ENCODE measurements at places on chromosomes 16 and 17.

DNA sequence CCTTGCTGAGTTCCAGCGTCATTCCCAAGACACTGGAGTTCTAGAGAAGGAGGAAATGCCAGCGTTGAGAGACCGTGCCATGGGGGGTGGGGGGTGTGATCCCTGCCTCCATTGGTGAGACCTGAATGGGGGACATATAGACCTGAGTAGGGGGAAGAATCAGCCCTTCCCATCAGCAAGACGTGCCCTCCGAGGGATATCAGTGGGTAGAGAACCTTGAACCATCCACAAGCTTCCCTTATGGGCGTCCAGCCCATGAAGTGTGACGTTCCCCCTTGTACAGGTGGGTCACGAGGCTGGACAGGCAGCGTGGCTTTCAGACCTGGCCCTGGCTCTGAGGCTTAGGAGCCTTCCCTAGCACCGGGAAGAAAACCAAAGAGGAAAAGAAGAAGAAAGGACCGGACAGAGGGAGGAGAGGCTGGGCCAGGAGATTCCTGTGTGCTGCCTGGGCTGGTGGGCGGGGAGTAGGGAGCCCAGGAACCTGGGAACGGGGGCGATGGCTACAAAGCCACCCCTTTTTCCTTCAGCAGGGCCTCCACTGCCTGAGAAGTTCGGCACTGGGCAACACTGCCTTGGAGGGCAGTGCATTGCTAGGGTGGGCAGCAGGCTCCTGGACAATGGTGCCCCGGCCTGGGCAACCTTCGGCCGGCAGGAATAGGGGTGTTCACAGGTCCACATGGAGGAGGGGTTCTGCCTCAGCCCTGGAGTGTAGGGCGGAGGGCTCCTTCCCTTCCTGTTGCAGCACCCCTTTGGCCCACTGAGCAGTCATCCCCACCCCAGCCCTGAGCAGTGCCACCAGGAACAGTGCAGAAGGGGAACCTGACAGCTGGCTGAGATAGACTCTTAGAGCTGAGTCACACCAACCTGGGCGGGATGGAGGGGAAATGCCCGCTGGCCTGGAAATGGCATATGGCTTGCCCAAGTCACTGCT, 7.2 kb downstream of the RAB11FIP4 start:
- DNase-seq: no peak

GRCh38 chr16:87855852-87856715, 13.2 kb downstream of the SLC7A5 start:
- no peak for DNase-seq

- DNase-seq: no peak
Measured at GRCh38 chr16:27720731-27721530, 171.0 kb downstream of the KATNIP start.

DNA sequence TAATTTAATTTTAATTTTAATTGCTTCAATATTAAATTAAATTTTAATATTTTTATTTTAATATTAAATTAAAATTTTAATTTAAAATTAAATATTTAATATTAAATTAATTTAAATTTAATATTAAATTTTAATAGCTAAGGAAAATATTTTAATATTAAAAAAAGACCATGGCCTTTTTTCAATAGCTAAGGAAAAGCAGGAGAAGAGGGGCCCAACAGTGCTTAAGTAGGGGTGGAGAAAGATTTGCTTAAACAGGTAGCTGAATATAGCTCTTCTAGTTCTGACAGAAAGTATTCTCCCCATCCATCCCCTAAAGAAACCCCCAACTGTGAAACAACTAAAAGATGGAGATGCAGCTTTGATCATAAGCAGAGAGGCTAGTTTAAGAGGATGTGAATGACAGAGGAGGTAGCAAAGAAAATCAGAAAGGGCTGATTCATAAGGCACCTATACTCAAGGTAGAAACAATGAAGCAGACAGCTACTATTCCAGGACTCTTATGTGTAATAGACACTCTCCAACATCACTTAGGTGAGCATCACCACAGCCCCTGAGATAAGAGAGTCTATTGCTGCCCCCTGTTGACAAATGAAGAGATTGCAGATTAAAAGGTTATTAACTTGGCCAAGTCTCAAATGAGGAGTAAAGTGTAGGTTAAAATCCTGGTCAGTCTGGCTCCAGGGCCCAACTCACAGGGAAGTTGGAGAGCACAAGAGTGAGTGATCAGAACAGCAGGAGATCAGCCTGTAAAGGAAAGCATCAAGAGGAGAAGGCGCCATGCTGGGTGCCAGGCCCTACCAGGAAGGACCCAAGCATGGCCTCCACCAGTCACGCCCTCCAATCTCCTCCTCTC, 7.8 kb upstream of the RNASEK start:
- DNase-seq: peak; percentile 51

DNA sequence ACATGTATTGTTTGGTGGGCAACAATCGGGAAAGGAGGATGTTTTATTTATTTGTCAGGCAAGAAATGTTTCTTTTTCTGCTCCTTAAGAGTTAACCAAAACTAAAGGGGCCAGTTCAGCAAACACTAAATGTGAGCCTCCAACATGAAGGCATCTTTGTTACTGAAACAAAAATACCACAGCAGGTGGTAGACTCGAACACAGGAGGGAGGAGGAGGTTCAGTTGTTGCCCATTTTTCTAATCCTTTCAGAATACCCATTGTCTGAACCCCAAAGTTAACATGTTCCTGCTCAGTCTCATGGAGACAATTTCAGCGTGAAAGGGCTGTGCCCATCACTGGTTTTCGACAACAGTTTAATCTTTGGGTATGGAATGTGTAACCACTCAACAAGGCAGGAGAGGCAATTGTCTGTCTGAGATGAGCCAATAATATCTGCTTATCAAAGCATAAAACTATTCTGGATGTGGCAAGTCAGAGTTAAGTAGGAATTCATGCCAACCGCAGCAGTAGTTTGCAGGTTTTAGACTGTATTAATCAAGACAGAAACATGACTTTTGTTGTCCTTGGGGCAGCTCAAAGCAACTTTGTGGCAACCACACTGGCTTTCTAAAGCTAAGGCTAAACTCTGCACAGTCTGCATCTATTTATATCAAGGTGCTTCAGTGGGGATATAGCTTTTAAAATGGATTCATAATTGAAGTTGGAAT, 211.7 kb downstream of the FTO start:
- DNase-seq: no peak

- DNase-seq: no peak
Measured at GRCh38 chr16:4362476-4363135, 9.0 kb upstream of the VASN start.

DNA sequence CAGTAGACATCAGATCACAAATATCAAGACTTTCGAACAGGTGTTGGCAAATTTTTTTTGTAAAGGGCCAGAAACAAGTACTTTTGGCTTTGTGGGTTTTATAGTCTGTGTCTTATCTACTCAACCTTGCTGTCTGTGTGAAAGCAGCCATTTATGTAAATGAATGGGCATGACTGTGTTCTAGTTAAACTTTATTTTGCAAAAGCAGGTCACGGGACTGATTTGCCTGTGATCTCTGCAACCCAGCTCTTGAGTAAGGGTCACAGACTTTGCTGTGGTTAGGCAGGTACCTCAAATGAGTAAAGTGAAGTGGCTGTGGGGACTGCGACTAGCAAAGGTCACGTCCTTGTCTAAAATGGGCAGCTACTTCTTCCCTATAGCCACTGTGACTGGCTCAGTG, 136.5 kb downstream of the FTO start:
- no peak for DNase-seq

DNA sequence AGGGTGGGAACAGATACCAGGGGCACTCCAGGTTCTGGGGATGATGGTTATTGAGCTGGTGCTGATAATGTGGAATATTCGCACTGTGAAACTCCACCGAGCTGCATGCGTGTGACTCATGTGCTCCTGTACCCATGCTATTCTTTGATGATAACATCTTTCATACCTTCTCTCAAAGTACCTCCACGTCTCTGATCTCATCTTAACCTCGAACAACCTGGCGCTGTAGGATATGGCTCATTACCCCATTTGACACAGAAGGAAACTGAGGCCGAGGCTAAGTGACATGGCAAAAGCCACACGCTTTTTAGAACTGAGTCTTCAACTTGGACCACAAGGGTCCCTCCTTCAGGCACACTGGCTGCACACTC, 30.2 kb upstream of the MRPS23 start:
- no peak for DNase-seq

- DNase-seq: no peak
Measured at GRCh38 chr16:11535494-11535893, 51.2 kb downstream of the LITAF start.

- no peak for DNase-seq
Measured at GRCh38 chr17:14733376-14733775, 432.5 kb downstream of the HS3ST3B1 start.

DNA sequence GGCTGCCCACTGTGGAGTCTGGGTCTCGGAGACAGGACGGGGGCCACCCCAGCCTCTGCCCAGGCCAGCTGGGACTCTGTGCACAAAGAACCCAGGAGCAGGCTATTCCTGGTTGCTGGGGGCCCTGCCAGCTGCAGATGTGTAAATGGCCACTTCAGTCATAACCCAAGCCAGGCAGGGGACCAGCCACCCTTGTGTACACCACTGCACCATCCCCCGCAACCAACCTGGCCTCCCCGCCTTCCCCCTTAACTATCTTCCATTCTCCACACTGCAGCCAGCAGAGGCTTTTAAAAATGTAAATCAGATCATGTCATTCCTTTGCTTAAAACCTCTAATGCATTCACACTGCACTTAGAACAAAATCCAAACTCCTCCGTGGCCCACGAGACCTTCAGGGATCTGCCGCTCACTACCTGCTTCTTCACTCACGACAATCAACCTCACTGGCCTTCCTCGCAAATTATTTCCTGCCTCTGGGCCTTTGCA, 28.3 kb downstream of the RTN4RL1 start:
- DNase-seq: no peak

DNA sequence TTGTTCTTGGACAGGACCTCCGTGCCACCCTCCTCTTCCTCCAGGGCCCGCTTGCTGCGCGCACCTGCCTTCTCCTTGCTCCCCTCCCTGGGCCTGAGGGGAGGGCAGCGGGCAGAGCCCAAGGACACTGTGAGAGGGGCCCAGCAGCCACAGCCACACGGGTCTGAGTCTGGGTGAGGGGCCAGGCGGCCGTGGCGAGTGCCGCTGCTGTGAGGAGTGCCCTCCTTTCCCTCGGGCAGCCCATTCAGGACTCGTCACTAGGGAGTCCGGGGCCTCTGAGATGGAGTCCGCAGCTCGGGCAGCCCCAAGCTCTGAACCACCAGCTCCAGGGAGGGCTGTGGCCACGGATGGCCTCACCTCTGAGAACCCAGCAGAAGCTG, 5.6 kb downstream of the DUS1L start:
- no peak for DNase-seq
